T-helper 1 cell (primary cell): ENCODE measurements at places on chromosomes 4 and X.

DNA sequence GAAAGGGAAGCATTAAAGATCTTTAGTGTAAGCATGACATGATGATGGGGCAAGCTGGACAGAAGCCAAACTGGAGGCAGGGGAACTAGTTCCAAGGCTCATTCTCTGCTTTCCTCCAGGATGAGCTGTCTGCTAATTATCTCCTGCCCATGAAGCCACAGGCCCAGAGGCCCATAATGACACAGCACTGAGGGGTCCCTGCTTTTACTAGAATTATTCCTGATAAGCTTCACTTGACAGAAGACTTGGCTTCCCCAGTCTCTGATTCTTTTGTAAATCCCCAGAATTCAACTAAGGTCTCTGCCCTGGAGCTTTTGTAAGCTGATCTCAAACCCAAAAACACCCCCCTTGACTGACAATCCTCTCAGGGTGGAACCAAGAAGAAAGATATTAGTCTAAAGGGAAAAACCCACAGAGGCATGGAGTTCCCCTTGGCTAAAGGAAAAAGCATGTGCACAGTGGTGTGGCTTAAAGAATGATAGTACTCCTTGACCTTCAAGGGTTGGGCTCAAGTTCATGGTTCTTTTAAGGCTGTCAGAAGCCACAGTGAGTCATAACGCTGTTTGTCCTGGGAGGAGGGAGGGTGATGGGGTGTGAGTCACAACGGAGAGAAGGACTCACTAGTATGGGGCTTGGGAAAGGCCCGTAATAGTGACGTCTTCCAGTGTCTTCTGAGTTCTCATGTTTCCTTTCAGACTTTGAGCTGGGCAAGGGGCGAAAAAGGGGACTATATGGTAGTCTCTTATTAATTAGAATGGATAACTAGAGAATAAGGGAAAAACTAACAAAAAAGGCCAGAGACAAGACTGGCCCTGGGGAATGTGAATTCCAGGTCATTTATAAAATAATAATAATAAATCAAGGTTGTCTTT, 146.0 kb upstream of the CPEB2 start:
- no peak for DNase-seq

GRCh38 chr4:13635286-13635799, 7.8 kb upstream of the BOD1L1 start:
- DNase-seq: no peak

DNA sequence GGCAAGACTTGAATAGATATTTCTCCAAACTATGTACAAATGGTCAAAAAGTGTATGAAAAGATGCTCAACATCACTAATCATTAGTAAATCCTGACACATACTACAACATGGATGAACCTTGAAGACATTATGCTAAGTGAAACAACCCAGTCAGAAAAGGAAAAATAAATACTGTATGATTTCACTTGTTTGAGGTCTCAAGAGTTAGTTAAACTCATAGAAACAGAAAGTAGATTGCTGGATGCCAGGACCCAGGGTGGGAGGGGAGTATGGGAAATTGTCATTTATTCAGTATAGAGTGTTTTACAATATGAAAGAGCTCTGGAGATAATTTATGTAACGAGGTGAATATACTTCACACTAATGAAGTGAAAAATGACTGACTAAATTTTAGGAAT, 32.4 kb downstream of the PRMT9 start:
- DNase-seq: no peak

GRCh38 chrX:109632906-109633504, 8.0 kb upstream of the KCNE5 start:
- no peak for DNase-seq

GRCh38 chrX:119826399-119826959, 26.3 kb downstream of the UPF3B start:
- DNase-seq: peak; percentile 42

GRCh38 chrX:150536455-150537116, 31.8 kb upstream of the MTM1 start:
- DNase-seq: no peak

DNA sequence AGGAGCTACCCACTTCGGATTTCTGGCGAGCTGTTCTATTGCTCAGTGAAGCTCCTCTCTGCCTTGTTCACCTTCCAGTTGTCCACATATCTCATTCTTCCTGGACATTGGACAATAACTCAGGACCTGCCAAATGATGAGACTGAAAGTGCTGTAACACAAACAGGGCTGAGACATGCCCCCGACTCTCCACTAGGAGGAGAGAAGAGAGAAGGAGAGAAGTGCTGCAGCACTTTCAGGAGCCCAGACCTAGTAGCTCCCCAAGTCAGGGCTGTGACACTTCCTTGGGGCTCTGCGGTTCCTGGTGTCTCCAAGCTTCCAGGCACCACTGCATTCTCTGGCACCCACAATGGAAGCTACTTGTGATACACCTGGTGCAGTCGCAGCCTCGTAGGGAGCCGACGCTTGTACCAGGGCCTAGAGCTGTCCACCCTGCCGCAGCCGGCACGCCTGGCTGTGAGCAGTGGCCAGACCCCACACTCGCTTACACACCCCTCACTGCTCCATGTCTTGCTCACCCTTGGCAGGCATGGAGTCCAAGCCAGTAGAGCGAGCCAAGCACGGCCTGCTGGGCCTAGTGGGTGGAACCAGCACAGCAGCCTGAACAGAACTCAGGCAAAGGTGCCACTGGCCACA, 234.9 kb downstream of the TECRL start:
- DNase-seq: no peak
